ENCODE measurements at places on chromosomes 5 and 9. TPM values are rescaled to one million over a fixed set of nuclear protein-coding genes. Genes with fewer than 3 reads are reported as not detected.

- DNase-seq, result no peak
These were observed 264.4 kb upstream of the MSX2 start for GRCh38 chr5:174459832-174460448.

GRCh38 chr9:89531766-89532165, 33.9 kb upstream of the SEMA4D start:
- DNase-seq, result no peak

- DNase-seq, result no peak
These were observed 258.4 kb downstream of the ELAVL2 start for GRCh38 chr9:23567516-23568165.

Gene EIF4EBP3
- total RNA-seq, result 19.6 TPM
